Stomach (tissue), 19 donors: ENCODE measurements at places on chromosomes 16 and 17.

GRCh38 chr17:29131814-29132682 is 48.1 kb downstream of the MYO18A start:
- H3K4me3 ChIP-seq, result no peak overlapping the region
- H3K4me1 ChIP-seq, result no peaks in the 10 kb centered on the region
- no peak for DNase-seq
- H3K36me3 ChIP-seq, result no peaks in the 10 kb centered on the region

GRCh38 chr16:85407-85782 is 7.4 kb downstream of the MPG start:
- no peak overlapping the region for H3K4me3 ChIP-seq
- H3K27ac ChIP-seq, result peak overlapping the region; percentile 77
- DNase-seq, result no peak
- peaks cover 75% of the 10 kb centered on the region for H3K36me3 ChIP-seq
- H3K27me3 ChIP-seq, result no peaks in the 10 kb centered on the region
- H3K4me1 ChIP-seq, result peaks cover 25% of the 10 kb centered on the region

- no peak overlapping the region for H3K27ac ChIP-seq
- no peaks in the 10 kb centered on the region for H3K4me1 ChIP-seq
- DNase-seq, result no peak
These were observed 371.2 kb downstream of the MAF start for GRCh38 chr16:79229361-79229760.

GRCh38 chr17:31835984-31836383 is 23.1 kb downstream of the COPRS start:
- H3K27me3 ChIP-seq, result no peaks in the 10 kb centered on the region
- H3K4me1 ChIP-seq, result no peaks in the 10 kb centered on the region
- H3K36me3 ChIP-seq, result no peaks in the 10 kb centered on the region
- no peak for DNase-seq
- H3K4me3 ChIP-seq, result no peak overlapping the region
- no peak overlapping the region for H3K27ac ChIP-seq

DNA sequence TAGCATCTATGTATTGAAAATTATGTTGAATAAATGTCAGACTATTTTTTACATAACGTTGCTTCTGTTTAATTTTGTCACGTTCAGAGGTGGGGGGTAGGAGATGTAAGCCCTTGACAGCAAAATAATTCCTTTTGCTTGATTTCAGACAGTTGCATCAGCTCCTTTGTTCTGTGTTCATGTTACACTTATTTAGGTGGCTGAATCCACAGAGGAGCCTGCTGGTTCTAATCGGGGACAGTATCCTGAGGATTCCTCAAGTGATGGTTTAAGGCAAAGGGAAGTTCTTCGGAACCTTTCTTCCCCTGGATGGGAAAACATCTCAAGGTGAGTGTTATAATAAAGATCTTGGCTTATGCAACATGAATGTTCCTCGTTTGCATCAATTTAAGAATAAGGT is 4.5 kb downstream of the HERPUD1 start:
- peak overlapping the region; percentile 98 for H3K4me3 ChIP-seq
- no peak for DNase-seq

DNA sequence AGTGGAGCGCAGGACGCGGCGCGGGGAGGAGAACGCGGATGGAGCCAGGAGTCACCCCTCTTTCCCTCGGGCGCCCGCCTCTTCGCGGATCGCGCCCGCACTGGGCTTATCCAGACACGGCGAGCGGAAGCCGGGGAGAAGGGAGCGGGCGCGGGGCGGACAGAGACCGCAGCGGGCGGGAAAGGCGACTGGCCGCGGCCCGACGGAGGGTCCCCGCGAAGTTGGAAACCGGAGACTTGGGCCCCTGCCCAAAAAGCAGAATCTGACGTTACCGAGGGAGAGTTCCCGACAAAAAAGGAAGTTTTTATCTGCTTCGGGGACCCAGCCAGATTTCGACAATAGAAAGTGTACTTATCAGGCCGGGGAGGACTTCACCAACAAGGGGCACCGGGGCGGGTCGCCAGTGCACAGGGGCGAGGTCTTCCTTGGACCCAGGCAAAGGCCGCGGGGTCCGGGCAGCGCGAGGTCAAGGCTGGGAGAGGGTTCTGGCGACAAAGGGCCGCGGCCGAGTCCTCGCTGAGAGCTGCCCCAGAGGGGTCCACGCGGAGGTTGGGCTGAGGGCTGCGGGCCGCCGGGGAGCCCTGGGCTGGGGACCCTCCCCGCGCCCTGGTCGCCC is 519 bp downstream of the ST6GALNAC2 start:
- H3K4me3 ChIP-seq, result peak overlapping the region; percentile 59
- peaks cover 52% of the 10 kb centered on the region for H3K27me3 ChIP-seq
- no peaks in the 10 kb centered on the region for H3K36me3 ChIP-seq
- H3K27ac ChIP-seq, result peak overlapping the region; percentile 78
- H3K4me1 ChIP-seq, result peaks cover 27% of the 10 kb centered on the region

GRCh38 chr17:22202702-22203101 is 510.4 kb downstream of the KCNJ18 start:
- no peaks in the 10 kb centered on the region for H3K4me1 ChIP-seq
- no peak for DNase-seq
- no peak overlapping the region for H3K4me3 ChIP-seq
- H3K27me3 ChIP-seq, result no peaks in the 10 kb centered on the region
- H3K36me3 ChIP-seq, result no peaks in the 10 kb centered on the region

GRCh38 chr16:35687781-35688180 is 2228.4 kb downstream of the TP53TG3F start:
- no peak overlapping the region for H3K27ac ChIP-seq
- no peaks in the 10 kb centered on the region for H3K36me3 ChIP-seq
- no peak for DNase-seq
- no peaks in the 10 kb centered on the region for H3K4me1 ChIP-seq

GRCh38 chr16:67594956-67595355 is 32.6 kb downstream of the CTCF start:
- H3K36me3 ChIP-seq, result peaks cover 14% of the 10 kb centered on the region
- H3K27ac ChIP-seq, result no peak overlapping the region
- no peaks in the 10 kb centered on the region for H3K4me1 ChIP-seq
- no peak overlapping the region for H3K4me3 ChIP-seq
- no peaks in the 10 kb centered on the region for H3K27me3 ChIP-seq

- H3K36me3 ChIP-seq, result peaks cover 47% of the 10 kb centered on the region
- H3K27ac ChIP-seq, result no peak overlapping the region
- H3K4me3 ChIP-seq, result no peak overlapping the region
- no peak for DNase-seq
These were observed 22.1 kb upstream of the NAT9 start for GRCh38 chr17:74798239-74798707.

DNA sequence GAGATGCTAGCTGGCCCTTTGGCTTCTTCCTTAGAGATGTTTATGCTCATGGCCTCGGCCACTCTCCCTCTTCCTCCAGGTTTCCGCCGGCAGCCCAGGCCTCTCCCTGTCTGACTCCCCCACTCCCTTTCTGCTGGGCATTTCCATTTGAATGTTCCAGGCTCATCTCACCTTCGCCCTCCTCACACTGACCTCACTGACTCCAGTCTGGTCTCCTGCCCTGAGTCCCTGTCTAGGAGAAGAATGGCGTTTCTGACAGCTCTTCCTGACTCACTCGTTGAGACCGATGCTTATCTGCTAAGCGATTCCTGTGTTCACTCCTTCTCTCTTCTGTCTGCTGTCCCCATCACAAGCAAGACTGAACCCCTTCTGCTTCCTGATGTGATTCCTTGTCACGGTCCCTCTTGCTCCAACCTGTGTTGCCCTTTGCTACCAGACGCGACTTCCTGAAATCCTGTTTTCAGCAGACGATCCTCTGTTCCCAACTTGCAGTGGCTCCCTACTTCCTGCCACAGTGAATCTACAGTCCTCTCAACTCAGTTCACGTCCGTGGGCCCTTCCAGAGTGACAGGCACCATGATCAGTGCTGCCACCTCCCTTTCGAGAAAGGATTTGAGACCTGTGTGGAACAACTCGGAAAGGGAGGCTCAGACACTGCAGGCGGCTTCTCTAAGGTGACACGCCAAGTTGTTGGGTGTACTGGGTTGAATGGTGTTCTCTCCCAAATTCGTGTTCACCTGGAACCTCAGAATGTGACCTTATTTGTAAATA is 176.4 kb downstream of the MSI2 start:
- H3K27me3 ChIP-seq, result no peaks in the 10 kb centered on the region
- no peak overlapping the region for H3K27ac ChIP-seq
- H3K4me1 ChIP-seq, result no peaks in the 10 kb centered on the region
- DNase-seq, result no peak

DNA sequence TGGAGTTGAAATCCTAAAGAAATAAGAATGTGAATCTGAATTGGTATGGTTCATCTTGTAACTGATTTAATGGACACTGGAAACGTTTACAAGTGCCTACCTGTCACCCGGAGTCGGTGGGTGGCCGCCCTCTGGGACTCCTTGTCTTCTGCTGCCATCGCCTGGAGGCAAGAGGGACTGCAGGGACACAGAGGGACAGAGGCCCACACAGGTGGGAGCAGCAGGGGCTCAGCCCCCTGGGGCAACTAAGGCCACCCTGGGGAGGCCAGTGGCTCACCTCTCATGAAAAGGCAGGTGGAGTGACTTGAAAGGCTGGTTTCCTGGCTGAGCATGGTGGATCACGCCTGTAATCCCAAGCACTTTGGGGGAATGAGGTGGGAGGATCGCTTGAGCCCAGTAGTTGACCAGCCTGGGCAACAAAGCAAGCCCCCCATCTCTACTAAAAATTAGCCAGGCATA is 23.2 kb downstream of the TMEM92 start:
- H3K36me3 ChIP-seq, result no peaks in the 10 kb centered on the region
- no peak overlapping the region for H3K27ac ChIP-seq
- H3K4me1 ChIP-seq, result peaks cover 32% of the 10 kb centered on the region
- DNase-seq, result peak; percentile 89

- no peak for DNase-seq
- no peaks in the 10 kb centered on the region for H3K4me1 ChIP-seq
- no peak overlapping the region for H3K4me3 ChIP-seq
- H3K36me3 ChIP-seq, result no peaks in the 10 kb centered on the region
- H3K27me3 ChIP-seq, result no peaks in the 10 kb centered on the region
These were observed 188.5 kb upstream of the IRX3 start for GRCh38 chr16:54475019-54475601.

DNA sequence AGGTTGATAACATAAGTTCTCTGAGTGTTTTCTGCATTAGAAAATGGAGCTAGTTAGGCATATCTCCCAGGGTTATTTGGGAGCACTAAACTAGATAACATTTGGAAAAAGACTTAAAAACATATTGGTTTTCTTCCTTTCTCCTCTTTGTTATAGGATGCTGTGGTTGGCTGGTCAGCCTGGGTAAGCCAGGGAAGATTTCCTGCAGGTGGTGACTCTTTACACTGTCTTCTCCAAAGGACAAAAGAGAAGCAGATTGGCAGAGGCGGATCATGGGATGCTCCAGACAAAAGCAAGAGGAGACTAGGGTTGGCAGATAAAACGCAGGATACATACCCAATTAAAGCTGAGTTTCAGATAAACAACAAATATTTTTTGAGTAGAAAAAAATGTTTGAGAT is 6.2 kb upstream of the CRYBA1 start:
- no peaks in the 10 kb centered on the region for H3K36me3 ChIP-seq
- H3K27me3 ChIP-seq, result no peaks in the 10 kb centered on the region
- no peak overlapping the region for H3K27ac ChIP-seq
- no peaks in the 10 kb centered on the region for H3K4me1 ChIP-seq
- DNase-seq, result no peak

DNA sequence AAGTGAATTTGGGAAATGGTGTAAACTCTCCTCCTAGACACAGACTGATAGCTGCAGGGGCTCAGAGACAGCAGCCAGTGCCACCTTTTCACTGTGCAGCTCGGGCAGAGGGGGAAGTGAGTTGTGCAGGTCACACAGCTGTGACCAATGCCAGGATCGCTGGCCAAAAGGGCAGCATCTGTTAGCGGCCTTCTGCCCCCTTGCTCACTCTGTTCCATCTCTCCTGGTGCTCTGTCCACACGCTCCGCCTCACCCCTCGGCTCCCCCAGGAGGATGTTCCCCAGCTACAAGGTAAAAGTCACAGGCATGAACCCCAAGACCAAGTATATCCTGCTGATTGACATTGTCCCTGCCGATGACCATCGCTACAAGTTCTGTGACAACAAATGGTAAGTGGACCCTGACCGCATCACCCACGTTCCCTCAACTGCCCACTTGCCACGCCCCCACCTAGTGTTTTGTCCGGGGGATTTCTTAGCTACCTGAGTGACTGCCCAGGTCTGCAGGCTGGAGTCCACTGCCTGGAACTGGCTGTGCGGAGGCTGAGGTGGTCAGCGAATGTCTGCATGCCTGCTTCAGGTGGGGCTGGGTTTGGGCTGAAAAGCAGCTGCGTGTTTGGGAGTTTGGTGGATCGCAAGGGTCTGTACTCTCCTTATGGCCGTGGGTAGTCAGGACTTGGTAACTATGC is 13.5 kb downstream of the TBX4 start:
- no peak overlapping the region for H3K27ac ChIP-seq
- H3K27me3 ChIP-seq, result no peaks in the 10 kb centered on the region
- peaks cover 12% of the 10 kb centered on the region for H3K4me1 ChIP-seq
- H3K36me3 ChIP-seq, result no peaks in the 10 kb centered on the region
- no peak overlapping the region for H3K4me3 ChIP-seq

DNA sequence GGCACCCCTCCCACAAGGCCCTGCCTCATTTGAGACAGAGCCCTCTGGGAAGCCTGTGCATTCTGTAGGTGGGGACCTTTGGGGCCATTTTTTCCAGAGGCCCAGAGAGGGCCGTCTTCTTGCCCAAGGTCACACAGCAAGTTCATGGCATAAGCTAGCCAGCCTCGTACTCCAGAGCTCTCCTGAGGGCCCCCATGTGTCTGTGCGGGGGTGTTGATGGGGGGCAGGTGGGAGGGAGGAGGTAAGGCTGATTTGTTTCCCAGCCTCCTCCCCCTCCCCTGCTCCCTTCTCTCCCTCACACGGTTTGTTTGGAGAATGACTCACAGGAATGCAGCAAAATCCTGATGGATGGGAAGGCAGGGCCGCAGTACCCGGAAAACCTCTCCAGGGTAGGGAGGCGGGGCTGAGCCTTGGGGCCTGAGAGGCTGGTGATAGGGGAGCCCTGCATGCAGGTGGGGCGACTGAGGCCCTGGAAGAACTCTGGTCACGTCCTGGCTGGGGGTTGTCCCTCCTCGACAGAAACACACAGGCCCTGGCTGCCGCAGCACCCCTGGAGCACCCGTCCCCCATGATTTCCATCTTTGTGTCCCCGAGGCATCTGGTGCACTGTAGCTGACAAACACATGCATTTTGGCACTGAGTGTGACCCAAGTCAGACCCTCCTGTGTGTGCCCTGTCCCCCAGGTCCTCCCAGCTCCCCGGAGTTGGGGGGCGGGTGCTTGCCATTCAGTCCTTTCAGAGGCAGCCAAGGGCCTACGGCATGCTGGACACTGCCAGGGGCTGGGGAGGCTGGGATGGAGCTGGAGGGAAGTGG is 29.7 kb downstream of the RAI1 start:
- no peaks in the 10 kb centered on the region for H3K27me3 ChIP-seq
- no peak overlapping the region for H3K4me3 ChIP-seq
- H3K27ac ChIP-seq, result peak overlapping the region; percentile 89
